ENCODE measurements at places on chromosomes 5 and 9. TPM values are rescaled to one million over a fixed set of nuclear protein-coding genes. Genes with fewer than 3 reads are reported as not detected.

The TMEM171 gene
- 6.3 TPM for total RNA-seq

GRCh38 chr9:93186215-93186945 lies 2.4 kb downstream of the WNK2 start:
- ATAC-seq, result no peak

DNA sequence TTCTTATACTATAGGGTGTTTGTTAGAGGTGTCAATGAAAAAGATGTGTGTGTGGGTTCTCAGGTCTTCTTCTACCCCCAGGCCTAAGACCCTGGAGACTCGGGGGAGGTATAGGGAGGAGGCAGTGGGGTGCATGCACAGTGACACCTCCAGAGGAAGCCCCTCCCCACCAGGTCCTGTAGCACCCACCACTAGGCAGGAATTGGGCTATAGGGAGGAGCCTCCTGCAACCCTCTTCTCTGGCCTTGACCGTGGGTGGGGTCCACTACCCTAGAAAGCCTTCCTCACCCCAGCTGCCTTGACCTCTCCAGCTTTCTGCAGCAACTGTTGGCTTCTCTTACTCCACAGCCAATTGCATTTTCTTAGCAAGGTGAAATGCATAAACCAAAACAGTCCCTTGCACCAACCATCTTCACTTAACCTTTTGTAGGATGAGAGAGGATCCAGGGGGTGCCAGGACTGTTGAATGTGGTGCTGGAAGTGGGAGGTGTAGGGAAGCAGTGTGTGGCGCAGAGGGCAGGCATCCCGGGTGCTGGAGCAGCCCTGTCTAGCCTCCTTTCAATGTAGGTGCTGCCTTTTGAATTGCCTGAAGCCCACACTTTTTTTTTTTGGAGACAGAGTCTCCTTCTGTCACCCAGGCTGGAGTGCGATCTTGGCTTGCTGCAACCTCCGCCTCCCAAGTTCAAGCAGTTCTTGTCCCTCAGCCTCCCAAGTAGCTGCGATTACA lies 128.5 kb downstream of the RGS3 start:
- ATAC-seq, result no peak

DNA sequence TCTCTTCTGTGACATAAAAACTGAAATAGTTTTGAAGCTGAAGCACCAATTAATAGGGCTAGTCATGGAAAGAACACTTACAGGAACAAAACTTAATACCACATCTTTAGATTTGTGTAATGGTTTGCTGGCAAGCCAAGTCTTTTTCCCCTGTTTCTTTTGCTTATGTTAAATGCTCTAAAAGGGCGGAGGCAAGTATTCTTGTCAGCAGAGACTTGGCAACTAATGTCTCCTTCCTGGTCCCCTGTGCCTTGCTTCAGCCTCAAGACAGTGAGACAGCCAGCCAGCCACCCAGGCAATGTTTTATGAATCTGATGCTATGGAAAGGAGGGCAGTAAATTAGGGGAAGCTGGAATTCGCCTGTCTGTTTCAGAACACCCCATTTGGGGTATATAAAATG lies 45.7 kb downstream of the PRRC1 start:
- ATAC-seq, result no peak

- no peak for ATAC-seq
These were observed 44.7 kb upstream of the AKNA start for GRCh38 chr9:114432323-114433067.

DNA sequence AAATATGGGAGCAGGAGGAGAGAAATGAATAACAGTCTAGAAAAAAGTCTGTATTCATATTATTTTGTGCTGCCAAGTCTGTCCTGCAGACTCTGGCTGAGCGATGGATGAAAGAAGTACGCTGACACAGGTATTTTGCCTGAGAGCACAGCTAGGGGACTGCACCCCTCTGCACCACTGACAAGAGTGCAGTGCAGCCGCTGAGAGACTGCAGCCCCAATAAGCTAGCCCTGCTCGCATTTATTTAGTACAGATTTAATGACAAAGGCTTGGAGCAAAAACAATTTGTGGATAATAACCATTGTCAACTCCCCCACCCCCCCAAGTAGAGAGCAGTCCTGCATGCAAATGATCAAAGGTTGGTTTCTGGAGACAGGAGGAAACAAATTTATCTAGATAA lies 13.3 kb upstream of the MRPS30 start:
- no peak for ATAC-seq

All from esophagus mucosa (tissue), 1 donor.